ENCODE measurements at places on chromosomes 1 and 21.
A peak's percentile ranks its signal among the peaks of the same experiment; 100 is the strongest.

GRCh38 chr1:3292051-3292722, 162.3 kb upstream of the ARHGEF16 start:
- no peak for DNase-seq

DNA sequence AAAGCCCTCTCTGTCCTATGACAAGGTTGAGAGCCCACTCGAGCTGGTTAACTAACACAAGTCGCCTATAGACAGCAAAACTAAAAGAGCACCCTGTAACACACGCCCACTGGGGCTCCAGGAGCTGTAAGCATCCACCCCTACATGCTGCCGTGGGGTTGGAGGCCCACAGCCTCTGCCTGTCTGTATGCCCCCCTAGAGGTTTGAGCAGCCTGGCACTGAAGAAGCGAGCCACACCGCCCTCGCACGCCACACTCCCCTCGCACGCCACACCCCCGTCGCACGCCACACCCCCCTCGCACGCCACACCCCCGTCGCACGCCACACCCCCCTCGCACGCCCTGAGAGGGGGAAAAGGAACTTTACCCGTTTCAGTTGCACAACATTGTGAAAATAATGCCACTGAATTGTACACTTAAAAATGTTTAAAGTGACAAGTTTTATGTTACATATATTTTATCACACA, 13.2 kb upstream of the HMGCL start:
- peak; percentile 65 for DNase-seq

DNA sequence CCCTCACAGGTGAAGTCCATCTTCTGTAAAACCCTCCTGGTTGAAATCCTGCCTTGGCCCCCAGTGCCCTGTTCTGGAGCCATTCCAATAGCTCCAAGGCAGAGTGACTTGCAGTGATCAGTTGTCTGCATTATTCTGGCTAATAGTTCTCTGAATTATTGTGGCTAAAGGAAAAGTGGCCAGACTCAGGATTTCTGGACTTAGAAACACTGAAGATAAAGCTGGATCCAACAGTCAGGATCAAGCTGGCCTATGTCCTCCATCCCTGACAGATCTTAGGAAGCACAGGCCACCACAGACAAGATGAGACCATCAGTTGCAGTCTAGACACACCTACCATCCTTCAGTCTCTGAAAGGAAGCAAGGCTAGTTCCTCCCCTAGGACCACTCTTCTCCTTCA, 801 bp upstream of the C2CD4D start:
- DNase-seq, result no peak

- no peak for DNase-seq
Observed at GRCh38 chr1:107785496-107786202, 179.3 kb downstream of the VAV3 start.

- DNase-seq, result no peak
Observed at GRCh38 chr1:15609631-15610030, 7.6 kb upstream of the DDI2 start.

GRCh38 chr21:39503123-39503762, 51.5 kb downstream of the SH3BGR start:
- DNase-seq, result no peak

- no peak for DNase-seq
Observed at GRCh38 chr1:185632659-185633423, 101.3 kb upstream of the HMCN1 start.

DNA sequence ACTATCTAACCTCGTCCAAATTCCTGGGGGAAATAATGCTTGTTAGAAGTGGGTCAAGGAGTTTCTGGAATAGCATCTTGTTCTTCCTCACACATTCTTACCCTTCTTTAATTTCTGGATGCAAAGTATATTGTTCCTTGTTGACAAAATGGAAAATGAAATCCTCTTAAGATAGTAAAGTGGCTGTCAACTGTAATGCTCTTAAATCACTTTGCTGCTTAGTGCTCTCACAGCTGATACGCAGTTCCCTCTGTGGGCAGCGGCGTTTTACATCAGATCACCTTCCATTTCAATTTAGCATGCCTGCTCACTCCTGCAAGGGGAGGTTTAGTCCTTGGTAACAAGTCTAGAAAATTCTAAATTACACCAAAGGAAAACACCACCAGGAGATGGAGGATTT, 113.1 kb downstream of the DNM3 start:
- DNase-seq, result no peak

GRCh38 chr1:67597336-67597735, 87.7 kb upstream of the GADD45A start:
- DNase-seq, result no peak

- DNase-seq, result no peak
Observed at GRCh38 chr21:42554251-42554961, 40.8 kb downstream of the SLC37A1 start.

DNA sequence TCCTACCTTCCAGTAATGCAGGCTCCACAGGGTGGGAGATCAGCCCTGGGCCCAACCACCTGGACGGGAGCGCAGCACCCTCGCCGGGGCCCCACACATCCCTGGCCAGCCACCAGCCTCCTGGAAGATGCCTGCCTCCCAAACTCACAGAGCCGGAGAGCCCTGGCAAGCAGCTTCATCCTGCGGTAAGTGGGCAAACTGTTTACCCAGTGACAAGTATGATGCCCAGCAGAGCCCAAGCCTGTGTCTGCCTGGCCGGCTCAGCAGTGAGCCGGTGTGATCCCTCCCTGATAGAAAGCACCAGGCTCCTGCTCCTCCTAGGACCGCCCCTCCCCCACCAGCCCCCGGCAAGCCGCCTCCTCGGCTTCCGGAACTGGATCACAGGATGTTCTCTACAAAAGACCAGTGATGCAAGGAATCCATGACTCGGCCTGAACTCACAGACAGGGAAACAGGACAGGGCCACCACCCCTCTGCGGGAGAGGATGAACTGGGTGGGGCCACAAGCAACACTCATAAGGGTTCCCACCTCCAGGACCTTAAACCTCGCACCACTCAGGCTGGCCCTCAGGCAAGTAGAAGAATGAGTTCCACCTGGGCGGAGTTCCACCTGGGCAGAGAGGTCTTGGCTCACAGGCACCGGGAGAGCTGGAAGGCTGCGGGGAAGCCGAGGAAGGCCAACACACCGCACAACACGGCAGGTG, 7.9 kb downstream of the ACOT7 start:
- peak; percentile 51 for DNase-seq

- DNase-seq, result no peak
Observed at GRCh38 chr1:76140227-76140626, 65.7 kb downstream of the ST6GALNAC3 start.

DNA sequence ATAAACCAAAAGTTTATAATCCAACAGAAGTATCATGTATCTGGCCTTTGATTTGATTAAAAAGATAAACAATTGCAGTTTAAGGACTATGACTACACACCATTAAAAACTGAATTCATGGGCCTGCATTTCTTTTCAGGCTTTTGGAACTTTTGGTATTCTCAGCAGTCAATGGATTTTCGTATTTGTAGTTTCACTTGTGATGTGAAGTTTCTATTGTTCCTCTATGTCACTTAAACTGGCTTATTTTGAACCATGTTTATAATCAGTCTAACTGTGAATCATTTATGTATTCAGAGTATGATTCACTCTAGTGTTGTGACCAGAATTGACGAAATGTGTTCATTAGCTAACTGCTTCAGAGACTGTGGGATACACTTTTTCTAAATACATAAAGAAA, 132.9 kb downstream of the COQ8A start:
- no peak for DNase-seq

DNA sequence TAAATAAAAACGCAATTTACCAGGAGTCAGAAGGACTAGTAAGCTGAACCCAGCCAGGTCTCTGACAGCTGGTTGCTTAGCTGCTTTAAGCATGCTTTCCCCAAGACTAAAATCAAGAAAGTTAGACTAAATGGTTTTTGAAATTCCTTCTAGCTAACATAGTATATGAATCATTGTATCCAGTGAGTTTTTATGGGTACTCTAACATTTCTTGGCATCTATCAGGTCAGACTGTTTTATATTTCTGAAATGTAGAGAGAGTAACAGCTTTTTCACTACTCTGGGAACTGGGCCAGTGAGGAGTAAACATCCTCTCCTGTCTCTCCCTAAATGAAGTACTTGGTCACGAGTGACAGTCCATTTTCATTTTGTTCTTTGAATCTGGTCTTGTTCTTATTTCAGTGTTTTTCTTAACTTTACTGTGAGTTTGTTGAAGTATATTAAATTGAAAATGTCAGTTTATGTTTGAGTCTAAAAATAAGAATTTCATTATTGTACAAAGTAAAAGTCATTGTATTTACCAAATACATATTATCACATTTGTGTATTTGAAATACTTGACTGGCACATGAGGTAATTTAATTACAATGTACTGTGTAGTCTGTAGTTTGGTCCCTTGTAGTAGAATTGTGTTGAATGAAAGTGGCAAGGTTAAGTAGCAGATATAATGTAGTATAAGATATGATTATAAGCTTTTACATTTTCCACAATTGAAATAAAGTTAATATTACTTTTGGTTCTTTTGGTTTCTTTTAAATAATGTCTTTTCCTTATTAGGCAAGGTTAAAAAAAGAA, 47.6 kb downstream of the PKN2 start:
- DNase-seq, result peak; percentile 20

DNA sequence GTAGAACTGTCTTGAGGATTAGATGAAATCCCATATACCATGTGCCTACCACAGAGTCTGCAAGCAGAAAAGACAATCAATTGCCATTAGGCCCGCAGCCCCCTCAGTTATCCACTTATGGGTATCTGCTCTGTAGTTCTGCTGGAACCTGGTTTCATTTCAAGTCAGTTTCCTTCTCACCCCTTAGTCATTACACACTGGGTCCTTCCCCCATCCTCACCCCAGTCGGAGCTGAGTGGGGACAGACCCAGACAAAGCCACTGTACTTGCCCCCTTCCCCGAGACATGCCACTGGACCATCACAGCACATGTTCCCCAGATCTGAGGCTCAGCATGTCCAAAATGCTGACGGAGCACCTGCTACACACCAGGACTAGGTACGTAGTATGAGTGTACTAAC, 21.2 kb downstream of the PGLYRP3 start:
- DNase-seq, result no peak

- no peak for DNase-seq
Observed at GRCh38 chr21:30243691-30244090, 27.8 kb upstream of the CLDN8 start.

DNA sequence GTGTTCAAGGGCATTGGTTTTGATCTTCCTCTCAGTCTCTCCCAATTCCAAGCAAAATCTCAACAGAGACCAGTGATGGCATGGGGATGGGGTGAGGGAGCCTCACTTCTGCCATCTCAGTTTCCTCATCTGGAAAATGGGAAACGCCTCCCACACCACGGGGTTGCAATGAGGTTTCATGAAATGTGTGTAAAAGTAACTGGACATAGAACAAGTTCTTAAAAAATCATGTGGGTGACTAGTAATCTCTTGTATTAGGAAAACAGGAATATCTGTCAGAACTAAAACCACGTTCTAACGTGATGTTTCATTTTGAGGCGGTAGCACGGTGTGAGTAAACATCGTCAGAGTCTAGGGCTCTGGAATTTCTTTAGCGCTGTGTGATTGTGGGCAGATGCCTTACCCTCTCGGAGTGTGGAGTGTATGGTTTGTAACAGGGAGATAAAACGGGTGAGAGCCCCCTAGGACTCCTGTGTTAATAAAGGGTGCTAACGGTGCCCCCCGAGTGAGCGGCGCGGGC, 55.5 kb upstream of the DNAJC6 start:
- DNase-seq, result no peak

DNA sequence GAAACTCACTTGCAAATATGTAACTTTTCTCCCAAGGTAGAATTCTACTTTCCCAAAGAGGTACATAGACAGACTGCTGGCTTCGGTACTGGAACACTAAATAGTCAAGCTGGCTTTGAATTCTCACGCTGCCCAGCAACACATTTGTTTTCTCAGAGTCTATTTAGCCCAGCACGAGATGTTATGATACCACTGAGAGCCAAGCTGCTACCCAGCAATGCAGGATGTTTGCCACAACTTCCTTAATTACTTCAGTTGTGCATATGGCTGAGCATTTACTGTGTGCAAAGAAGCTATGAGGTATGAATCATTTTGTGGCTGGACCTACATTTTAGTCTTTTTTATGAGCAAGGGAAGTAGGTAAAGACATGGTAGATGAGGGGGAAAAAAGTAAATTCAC, 793.2 kb downstream of the PLA2G4A start:
- DNase-seq, result no peak
